ENCODE measurements at places on chromosomes 4 and X.

DNA sequence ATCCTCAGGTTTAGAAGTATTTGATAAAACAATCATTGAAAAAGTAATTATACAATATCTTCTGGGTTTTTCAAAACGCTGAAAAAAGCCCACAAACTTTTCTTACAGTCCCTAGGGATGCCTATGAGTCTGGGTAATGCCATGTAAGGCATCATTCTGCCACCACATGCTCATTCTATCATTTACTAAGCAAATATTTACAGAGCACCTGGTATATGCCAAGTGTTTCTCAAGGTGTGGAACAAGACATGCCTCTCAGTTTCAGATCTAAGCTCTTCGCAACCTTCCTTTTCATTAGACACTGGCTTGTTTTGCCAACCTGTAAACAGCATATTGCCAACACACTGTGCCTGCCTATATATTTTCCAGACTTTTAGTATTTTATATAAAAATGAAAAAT is 17.7 kb downstream of the MID1 start:
- no peak for DNase-seq

DNA sequence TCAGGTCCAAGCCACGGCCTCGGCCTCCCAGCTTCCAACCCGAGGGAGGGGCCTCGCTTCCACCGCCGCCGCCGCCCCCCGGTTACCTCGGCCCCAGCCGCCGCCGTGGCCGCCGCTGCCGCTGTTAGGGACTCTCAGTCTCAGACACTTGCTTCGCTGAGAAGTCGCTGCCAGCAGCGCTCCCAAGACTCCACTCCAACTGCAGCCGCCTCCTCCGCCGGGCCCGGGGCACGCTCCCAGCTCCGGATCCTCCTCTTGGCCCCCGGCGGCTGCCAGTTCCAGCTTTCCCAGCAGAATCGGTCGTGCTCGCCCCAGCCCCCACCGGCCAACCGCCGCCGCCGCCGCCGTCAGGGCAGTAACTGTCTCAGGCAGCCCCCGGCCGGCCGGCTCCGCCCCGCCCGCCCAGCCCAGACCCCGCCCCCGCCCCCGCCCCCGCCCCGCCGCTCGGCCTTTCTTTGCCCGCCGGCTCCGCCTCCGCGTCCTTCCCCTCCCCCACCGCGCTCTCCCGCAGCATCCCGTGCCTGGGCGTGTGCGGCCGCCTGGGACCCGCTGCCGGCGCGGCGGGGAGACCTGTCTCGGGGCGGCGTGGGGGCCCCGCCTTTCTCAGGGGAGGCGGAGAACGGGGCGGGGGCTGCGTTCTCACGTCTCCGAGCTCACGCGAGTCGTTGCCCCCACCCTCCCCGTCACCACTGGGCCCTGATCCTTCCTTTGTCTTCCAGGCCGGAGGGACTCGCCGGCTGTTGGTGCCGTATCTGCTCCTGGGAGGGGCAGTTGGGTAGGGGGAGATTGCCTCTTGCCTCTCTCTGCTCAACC is at the start of gene ANKRD50:
Gene ANKRD50, minus strand, starts transcription at position 361 of the 813 bp plus-strand sequence. CDS start 2,221 bp downstream, outside the sequence.
- DNase-seq: peak; percentile 25

DNA sequence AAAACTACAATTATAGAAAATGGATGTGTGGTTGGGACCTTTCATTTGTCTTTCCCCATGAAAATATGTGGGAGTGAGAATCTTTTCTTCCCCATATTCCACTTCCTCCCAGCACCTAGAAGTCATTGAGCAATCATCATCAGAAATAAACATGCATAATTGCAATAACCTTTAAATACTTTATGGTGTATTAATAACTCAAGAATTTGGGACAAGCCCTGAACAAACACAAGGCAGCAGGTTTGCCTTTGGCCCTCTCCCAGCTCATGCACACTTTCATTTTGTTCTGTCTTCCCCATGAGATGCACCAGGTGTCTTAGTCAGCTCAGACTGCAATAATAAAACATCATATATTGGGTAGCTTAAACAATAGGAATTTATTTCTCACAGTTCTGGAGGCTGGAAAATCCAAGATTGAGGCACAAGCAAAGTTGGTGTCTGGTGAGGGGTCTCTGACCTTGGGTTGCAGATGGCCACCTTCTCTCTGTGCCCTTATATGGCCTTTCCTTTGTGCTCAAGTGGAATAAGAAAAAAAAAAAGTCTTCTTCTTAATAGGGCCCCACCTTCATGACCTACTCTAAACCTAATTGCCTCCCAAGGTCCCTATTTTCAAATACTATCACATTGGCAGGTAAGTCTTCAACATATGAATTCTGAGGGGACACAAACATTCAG is 34.7 kb upstream of the TMEM184C start:
- no peak for DNase-seq

DNA sequence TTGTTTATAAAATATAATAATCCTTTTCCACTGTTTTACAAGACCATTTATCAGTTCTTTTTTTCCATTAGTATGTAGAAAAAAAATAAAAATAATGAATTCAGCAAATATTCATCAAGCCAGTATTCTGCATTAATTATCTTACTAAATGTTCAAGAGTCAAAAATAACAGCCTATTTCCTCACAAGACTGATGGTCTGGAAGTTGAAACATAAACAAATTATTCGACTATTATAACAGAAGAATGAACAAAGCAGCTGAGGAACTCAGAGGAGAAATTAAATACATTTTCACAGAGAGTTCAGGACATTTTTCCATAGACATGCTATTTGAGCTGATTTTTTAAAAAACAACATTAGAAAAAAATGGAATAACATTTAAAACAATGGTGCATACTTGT is 2594.8 kb downstream of the ARAP2 start:
- DNase-seq: no peak

DNA sequence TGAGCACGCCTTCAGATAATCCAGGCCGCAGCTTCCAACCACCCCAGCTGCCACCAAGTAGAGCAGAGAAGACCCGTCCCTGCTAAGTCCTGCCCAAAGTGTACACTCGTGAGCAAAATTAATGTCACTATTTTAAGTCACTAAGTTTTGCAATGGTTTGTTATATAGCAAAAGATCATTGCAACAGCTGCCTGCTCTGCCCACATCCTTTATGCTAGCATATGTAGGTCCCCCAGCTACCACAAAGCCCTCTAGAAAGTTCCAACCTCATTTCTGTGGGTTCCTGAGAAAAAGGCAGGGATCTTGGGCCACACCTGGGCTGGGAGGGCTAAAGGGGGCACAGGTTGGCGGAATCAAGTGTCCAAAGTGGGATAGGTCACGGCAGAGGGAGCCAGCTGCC is 346.9 kb downstream of the BCOR start:
- DNase-seq: no peak

DNA sequence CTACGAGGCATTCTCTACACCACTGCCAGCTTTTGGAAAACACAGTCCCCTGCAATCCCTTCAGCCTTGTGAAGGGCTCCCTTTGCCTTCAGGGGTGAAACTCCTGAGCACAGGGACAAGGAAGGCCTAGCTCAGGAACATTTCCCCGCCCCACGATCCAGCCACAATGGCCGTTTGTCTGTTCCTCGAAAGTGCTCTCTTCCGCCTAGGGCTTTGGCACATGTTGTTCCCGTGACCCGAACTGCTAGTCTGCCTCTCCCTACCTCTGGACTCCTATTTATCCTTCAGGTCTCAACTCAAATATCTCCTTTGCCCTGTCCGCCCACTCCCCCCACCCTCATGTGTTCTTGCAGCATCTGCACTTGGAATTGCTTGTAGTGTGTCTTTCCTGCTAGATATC is 12.1 kb downstream of the FGD1 start:
- DNase-seq: no peak

- no peak for DNase-seq
Observed at GRCh38 chr4:161321706-161322105, 842.1 kb downstream of the FSTL5 start.

DNA sequence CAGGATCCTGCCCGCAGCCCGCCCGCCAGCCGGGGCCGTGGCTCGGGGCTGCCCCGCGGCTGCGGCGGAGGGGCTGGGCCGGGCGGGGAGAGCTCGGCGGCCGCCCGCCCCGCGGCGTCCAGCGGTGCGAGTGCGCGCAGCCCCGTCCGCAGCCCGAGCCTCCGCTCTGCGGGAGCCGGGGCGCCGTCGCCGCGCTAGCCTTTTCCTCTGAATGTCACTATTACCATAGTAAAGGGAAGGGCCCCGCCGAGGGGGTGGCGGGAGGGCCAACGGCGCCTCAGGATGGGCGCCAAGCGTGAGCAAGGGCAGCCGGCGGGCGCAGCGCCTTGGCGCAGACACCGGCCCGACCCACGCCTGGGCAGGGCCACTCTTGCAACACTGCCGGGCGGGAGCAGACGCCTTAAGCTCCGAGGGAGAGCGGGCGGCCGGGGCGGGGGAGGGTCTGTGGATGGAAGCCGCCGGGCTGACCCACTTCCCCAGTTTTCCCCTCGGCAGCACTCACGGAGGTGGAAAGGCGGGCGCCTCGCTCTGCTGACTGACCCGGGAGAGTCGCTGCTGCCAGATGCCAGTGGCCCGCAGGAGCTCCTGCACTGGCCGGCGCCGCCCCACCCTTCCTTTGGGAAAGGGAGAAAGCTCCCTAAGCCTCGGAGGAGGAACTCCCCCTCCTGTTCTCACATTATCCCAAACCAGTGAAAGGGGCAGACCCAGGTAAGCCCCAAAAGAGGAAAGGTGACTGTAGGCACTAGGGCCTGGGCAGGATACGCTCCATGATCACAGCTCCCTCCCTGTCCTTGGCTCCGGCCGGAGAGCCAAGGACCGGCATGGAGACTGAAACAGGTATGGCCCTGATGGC is 329.4 kb downstream of the HNRNPD start:
- DNase-seq: no peak

GRCh38 chrX:30228526-30228925 is 1.9 kb upstream of the MAGEB3 start:
- no peak for DNase-seq

DNA sequence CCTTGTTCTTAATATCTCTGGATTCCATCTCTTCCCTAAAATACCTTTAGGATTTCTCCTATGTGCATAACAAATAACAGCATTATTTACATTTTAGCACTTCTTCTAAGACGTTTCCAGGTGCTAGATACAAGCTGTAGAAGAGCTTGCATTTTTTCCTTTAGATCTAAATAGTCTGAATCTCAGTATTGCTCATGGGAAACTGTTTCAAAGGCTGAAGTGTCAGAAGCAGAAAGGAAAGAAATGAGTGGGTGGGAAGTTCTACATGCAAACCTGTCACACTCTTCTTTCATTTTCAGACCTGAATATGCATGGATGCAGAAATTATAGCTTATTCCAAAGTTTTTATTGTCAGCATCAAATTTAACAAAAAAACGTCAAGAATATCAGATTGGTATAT is 41.8 kb downstream of the FGF13 start:
- no peak for DNase-seq

DNA sequence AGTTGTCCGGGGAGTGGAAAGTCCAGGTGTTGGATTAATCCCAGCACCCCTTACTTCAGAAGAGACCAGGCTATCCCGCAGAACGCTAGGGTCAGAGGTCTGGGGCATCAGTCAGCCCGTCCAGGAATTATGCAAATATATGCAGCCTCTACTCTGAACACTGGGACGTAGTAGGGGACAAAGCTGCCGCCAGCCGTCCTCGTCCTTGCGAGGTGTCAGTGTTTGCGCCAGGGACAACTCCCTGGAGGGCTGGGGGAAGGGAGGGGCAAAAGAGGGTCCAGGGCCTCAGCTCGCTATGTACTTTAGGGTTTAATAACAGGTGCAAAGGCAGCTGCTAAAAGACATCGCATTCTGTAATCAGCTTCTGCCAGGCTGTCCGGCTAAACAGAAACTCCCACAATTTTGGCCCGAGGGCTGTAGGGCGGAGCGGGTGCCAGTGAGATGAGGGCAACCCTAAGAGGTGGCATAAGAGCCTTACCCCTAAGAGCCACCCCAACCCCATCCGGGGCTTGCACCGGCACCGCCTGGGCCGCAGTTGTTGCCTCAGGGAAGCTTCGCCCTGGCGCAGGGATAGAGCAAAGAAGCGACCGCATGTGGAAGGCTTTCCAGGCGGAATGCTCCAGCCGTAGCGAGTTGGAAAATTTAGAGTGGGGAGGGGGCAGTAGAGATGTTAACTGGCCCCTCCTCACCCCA is 8.4 kb downstream of the HAND2 start:
- no peak for DNase-seq

- no peak for DNase-seq
Observed at GRCh38 chr4:185112104-185112503, 31.0 kb upstream of the SLC25A4 start.

- no peak for DNase-seq
Observed at GRCh38 chrX:11450354-11450753, 157.1 kb downstream of the AMELX start.

GRCh38 chrX:55057675-55058249 is 17.1 kb upstream of the PAGE2B start:
- no peak for DNase-seq

DNA sequence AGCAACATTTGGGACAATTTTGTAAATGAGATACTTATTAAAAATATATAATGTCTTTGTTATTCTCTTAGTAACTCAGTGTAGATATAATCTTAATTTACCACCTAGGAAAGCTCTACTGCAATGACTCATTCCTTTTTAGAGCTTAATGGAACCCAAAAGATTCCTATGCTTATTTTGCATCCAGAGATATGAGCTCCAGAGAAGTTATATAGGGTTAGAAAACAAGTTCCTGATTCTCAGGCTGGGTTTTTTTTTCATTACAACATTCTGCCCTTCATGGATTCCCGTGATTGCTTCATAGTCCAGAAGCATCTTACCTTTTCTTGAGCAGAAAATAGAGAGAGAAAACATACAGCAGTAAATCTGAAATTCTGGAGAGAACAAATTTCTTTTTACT is 57.9 kb upstream of the CXCL8 start:
- DNase-seq: no peak

DNA sequence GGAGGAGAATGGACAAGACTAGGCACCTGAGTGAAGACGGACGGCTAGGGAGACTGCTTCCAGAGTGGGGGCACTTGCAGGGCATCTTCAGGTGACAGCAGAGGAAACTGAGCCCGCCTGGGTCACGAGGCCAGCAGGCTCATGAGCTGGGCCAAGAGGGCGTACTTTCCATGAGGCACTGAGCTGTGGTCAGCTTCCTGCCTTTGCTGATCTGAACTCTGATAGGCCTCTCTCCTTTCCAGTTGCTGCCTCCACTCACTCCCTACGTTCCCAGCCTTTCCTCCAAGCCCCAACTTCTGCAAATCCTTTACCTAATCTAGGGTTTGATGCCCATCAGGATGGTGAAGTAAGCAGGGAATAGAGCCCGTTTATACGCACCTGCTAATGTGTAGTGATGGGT is 1.4 kb upstream of the L1CAM start:
- no peak for DNase-seq

DNA sequence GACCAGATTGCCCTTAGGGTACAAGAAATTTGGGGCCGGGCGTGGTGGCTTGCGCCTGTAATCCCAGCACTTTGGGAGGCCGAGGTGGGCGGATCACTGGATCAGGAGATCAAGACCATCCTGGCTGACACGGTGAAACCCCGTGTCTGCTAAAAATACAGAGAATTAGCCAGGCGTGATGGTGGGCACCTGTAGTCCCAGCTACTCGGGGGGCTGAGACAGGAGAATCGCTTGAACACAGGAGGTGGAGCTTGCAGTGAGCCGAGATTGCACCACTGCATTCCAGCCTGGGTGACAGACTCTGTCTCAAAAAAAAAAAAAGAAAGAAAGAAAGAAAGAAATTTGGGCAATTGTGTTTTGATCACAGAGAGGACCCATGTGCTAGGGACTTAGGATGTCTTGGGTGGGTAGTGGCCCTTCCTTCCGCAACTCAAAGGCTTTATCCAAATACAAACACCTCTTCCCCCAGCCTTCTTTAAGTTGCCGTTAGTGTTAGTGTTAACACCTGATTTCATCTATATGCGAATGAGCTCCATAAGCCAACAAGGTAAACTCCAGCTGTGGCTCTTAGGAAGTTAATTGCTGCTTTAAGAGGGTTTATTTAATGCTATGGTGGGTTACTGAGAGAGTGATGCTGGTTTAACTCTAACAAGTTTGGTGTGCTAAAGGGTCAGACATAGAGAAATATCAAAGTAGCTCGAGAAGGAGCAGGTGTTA is 8.6 kb upstream of the CCDC110 start:
- DNase-seq: no peak

GRCh38 chr4:139515531-139515958 is 40.5 kb downstream of the SETD7 start:
- no peak for DNase-seq

Measured in stimulated activated CD8-positive, alpha-beta memory T cell treated with anti-CD3 and anti-CD28 coated beads, Interleukin-7, amount 100 ng/mL, for 48 hours (primary cell).